ENCODE measurements at places on chromosomes 12 and 14.

DNA sequence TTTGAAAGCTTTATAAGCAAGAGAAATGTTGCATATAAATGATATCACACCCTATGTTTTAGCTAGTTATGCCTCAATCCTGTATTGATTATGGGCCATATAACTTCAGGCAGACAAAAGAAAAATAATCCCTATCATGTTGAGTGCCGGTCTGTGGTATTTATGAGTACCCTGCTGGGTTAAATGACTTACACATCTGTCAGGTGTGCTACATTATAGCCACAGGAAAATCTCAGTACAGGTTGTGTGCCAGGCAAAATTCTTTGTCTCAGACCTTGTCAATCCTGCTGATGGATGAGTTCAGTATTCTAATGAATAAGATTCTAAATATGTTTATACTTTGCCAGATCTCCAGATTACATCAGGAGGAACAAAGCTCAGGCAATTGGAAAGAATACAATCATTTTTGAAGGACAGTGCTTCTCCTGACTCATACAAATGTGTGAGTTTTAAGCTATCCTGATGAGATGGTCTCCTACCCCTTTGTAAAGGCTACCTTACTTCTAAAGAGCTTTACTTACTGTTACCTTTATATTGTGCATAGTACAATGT, 109.8 kb upstream of the FOXG1 start:
- DNase-seq = no peak

- no peak for DNase-seq
Measured at GRCh38 chr12:57325395-57325794, 74.4 kb upstream of the STAC3 start.

DNA sequence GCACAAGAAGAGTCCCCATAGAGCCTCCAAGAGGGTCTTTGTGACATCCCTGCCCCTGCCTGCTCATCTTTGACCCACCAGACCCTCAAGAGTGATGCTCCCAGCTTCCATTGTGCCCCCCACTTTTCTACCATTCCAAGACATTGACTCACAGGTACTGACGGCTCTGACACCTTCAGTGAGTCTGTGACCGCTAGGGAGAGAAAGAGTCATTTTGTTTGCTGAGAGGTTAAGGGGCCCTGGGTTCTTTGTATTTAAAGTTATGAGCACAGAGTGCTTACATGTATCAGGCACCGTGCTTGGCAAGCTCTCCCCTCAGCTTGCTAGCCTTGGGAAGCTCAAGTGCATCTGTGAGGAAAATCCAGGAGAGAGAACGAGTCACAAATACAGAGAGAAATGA, 7.1 kb upstream of the KRT82 start:
- no peak for DNase-seq

DNA sequence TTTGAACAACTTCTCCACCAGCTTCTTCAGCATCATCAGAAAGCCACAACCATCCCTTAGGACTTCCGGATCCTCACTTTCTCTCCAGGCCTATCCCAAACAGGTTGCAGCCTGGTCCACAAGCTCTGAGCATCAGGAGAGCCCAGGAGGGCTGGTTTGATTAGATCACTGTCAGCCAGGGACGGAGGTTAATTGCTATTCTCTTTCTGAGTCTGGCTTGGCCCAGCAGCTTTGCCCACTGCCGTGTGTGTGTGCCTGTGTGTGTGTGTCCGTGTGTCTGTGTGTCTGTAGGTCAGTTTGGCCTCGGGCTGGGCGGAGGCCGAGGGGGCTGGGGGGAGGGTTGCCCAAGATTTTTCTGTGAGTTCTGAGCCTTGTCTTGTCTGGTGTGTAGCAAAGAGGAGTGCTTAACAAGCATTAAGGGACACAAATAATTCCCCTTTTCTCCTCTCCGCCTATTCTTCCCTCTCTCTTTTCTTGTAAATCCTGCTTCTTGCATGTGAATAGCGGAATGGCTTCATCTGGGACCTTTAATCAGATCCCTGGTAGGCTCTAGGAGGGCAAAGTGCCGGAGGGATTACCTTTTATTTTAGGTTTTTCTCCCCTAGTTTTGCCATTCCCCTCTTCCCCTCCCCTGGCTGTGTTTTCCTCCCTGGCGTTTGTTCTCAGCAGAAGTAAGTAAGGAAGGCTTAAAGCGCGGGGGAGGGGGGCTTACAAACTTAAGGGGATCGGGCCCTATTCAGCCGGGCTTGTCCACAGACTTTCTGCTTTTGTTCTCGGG, 138.2 kb upstream of the LHX5 start:
- no peak for DNase-seq

DNA sequence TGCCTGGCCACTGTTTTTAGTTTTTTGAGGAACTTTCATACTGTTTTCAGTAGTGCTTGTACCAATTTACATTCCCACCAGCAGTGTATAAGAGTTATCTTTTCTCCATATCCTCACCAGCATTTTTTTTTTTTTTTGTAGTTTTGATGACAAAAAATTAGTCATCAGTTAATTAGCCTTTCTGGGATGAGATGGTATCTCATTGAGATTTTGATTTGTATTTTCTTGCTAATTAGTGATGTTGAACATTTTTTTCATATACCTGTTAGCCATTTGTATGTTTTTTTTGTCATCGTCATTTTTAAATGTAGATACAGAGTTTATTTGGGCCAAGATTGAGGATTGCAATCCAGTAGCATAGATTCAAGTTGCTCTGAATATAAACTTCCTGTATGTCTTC, 19.3 kb downstream of the TBC1D15 start:
- no peak for DNase-seq

- no peak for DNase-seq
Measured at GRCh38 chr12:546920-547845, 87.4 kb downstream of the B4GALNT3 start.

DNA sequence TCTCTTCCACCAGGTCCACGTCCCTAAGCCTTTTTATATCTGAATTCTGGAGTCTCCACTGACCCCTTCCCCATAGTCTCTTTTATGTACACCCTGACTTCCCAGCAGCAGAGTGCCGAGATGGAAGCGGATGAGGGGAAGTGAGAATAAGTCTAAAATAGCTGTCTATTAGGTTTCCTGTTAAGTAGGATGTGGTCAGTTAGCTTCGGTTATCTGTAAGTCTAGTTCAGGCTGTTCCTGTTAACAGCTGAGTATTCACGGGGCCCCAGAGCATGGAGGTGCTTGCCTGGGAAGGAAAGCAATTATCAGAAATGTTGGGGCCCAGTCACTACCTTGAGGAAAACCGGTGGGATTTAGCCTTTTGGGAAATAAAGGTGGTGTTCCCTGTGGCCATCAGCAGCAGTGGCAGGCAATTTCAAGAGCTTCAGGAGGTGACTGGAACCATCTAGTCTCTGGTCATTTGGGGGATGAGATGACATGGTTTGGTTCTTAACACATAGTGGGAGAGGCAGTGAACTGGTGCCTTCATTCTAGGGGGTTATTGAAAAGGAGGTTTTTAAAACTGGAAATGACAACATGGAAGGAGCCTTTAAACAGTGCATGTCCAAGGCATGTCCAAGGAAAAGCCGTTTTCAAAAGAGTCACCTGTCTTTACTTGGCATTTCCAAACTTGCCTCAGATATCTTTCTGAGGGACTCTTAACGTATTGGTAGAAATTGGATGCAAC, 21.8 kb downstream of the CHST11 start:
- DNase-seq = no peak

DNA sequence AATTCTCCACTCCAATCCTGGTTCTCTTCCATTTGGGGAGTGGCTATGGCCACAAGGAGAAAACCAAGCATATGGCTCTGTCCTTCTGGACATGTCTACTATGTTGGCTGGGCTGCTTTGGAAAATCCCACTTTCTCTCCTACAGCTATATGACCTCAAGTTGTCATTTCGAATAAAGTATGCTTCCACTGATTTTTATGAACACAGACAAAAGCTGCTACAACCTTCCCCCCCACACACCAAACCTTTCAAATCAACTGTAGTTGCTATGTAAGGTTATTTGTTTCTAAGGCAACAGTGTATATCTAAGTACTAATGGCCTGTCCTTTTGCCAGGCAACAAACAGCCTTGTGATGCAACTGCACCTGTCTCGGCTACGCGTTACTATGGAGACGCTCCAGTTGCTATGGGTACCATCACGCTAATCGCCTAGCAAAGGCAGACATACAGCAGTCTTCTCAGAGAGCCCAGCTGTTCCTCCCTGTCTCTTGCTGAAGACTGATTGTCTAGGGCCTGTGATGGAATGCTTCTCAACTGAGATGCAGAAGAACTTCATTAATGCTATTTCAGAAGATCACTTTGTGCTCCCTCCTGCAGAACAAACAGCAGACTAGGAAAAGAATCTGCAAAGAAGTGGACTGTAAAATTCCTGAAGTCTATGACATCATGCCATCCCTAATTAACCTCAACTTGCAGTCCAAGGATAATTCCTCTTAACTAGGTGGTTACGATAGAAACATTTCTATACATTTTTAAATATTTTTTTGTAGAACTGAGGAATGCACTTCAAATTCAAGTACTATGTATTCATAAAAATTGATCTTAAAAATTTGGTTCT, 67.6 kb downstream of the FOXN3 start:
- no peak for DNase-seq

- DNase-seq = peak; percentile 86
Measured at GRCh38 chr12:121530600-121531355, 50.0 kb downstream of the KDM2B start.

GRCh38 chr14:51242545-51243490, 2.8 kb downstream of the TMX1 start:
- DNase-seq = no peak

DNA sequence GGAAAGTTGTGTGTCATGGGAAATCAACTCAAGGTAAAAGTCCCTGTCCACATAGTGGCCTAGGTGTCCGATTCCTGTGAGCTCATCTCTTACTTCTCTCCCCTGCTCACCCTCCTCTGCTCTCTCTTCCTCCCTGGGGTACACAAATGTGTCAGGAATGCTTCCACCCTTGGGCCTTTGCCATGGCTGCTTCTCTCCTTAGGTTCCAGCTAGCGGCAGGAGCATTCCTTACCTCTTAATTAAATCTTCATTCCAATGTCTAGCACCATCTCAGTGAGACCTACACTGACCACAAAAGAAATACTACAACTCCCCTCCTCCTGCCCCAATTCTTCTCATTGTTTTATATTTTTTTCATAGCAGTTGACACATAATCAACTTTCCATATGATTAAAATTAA, 298.6 kb downstream of the PDZRN4 start:
- DNase-seq = no peak

- DNase-seq = no peak
Measured at GRCh38 chr12:80872053-80872452, 65.7 kb downstream of the LIN7A start.

GRCh38 chr12:53696655-53697331, 20.9 kb upstream of the ATP5MC2 start:
- no peak for DNase-seq

DNA sequence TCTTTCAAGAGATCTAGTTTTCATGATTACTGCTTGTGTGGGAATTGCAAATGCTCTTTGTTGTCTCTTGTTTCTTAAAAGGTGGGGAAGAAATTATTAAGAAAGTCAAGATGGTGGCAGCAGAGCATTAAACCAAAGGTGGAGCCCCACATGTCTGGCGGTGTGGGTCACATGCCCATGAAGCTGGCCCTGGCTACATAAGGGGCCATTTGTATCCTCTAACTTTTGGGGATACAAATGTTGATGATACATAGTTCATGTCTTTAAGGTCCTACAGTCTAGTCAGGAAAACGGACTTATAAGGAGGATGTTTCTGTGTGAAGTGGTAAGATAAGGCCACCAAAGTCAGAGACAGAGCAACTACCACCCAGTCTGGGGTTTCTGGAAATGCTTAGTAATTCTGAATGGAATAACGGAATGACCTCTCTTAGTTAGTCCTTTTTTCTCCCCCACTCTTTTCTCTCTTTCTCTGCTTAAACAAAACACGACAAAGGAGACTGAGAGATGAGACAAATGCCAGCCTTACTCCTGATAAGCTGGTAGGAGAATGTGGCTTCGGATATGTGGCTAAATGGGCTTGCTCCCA, 39.9 kb upstream of the PTHLH start:
- DNase-seq = no peak

GRCh38 chr12:50057896-50058670, 687 bp downstream of the ASIC1 start:
- DNase-seq = no peak

GRCh38 chr14:45089813-45090212, 5.9 kb downstream of the PRPF39 start:
- DNase-seq = no peak

DNA sequence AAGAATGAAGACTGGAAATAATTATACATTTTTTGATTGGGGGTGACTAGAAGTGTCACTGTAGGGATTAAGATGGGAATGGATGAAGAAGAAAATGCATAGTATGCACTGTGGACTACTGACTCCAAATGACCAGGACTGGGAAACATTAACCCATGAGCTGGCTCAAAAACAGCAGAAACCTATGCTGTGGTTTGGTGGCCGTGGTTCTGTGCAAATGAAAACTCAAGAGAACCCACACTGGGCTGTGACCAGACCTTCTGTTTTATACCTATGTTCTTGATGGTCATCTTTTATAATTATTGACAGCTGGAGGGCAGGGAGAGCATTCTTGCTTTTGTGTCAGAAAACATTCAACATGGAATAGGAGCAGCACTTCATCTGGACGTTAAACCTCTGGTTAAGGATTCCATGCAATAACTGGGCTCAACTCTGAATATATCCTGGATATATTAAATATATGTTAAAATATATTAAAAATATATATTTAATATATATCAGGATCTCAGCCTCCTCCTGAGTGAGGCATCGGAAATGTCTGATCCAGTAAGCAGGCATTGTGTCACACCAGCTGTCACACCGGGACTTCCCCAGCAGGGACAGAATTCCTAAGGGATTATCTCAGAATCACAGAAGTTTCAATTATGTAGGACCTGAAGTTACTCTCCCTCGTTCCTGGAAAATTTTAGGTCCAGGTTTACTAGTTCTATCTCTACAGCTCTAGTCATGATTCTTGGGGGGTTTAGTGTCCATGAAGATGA, 48.5 kb downstream of the BBS10 start:
- DNase-seq = no peak

- DNase-seq = no peak
Measured at GRCh38 chr12:85559536-85559935, 276.7 kb downstream of the RASSF9 start.

- peak; percentile 36 for DNase-seq
Measured at GRCh38 chr12:58919231-58920101, 838 bp downstream of the LRIG3 start.

DNA sequence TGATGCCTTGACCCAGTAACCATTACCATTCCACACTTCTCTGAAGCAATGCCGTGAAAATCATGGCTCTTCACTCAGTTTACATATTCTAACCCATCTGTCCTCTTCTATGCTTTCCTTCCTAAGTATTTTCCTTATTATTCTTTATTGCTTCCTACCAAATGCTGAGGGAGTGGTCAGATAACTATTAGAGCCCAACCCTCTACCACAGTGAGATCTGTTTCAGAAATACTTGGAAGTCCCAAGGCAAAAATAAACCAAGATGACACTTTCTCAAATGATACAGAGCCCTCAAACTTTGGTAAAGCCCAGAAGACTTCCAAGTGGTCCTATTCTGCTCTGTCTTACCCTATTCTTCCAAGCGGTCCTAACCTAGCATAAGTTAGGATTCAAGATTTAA, 68.0 kb downstream of the MED13L start:
- no peak for DNase-seq

- DNase-seq = no peak
Measured at GRCh38 chr12:107450541-107450940, 235.1 kb upstream of the PWP1 start.

DNA sequence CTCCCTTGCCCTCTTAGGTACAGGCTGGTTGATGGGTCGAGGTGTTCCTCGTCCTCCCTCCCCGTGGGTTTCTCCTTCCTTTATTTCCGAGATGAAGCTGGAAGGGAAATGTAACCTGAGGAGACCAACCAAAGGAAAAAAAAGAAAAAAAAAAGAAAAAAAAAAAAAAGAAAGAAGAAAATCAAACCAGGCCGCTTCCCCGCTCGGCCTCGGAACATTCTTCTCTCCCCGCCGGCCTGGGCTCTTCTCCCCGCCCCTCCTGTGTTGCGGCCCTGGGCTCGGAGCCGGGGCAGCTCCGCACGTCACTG, 1.6 kb upstream of the NFATC4 start:
- no peak for DNase-seq
